LHCN-M2 (cell line): ENCODE measurements at places on chromosomes 2 and 18. TPM values are rescaled to one million over a fixed set of nuclear protein-coding genes. Genes with fewer than 3 reads are reported as not detected.

GRCh38 chr2:55159037-55159651, 72.9 kb downstream of the CLHC1 start:
- peak; percentile 98 for DNase-seq

DNA sequence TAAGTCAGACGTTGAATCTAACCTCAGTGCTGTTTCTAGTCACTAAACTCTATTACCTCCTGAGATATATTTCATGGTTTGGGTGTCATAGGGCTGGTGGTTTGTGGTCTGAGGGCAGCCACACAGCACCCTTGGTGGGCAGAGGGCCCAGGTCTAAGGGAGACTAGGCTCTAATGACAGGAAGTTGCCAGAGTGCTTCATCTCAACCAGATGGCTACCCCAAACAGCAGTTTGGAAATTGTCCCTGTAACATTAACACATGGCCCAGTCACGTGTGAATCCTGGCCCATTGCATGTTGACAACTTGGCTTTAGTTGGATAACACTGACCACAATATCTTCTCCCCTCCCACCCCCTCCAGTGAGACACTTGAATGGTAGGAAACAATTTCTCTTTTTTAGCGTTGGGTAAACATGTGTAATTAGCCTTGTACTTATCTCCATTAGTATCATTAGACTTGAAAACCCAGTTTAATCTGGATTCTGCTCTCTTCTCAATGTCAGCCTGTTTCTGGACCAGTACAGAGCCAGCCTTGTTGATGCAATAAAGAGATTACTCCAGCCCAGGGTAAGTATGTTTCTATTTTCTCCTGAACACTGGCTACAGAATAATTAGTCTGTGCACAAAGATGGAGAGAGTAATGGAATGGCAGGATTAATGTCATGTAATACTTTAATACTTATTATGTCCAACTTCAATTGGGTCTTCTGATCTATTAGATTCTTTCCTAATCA, 187.8 kb upstream of the SIX3 start:
- peak; percentile 94 for DNase-seq

DNA sequence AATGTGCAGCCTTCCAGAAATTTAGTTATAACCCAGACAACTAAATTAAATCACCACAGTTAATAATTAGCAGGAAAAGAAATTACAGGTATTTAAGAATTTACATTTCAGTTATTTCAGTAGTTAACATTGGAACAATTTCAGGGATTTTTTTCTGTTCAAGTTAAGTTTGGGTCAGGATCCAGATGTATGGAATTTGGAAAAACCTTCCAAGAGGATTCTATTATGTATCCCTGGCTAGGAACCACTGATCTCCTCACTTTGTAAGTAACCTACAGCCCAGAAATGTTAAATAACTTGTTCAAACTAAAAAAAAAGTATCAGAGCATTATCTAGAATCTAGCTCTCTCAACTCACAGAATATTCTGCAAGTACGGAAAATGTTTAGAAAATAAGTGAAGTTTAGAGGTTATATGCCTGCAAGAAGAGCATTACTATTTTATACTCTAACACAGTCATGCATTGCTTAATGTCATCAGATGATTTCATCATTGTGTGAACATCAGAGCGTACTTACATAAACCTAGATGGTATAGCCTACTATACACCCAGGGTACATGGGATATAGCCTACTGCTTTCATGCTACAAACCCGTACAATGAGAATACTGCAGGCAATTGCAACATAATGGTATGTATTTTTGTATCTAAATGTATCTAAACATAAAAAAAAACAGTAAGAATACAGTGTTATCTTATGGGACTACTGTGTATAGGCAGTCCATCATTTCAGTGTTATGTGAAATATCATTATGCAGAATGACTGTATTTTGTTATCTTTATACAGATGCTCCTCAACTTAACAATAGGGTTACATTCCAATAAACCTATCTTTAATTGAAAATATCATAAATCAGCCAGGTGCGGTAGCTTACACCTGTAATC, 6.1 kb downstream of the NCKAP1 start:
- DNase-seq, result no peak

DNA sequence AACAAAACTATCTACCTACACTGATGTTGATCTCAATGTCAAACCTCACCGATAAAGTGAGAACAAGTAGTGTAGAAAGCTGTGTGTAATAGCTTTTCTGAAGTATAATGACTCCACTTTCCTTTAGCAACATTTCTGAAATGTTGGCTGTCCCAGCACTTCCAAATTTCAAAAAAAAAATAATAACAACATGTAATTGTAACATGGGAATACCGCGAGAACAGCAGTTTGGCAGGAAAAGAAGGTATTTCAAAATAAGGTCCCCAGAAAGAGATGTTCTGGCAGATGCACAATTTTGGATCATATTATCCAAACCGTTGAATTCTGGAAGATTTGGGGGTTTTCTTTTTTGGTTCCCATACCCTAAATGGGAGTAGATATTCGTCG, 352.0 kb downstream of the ARHGAP15 start:
- DNase-seq, result no peak

DNA sequence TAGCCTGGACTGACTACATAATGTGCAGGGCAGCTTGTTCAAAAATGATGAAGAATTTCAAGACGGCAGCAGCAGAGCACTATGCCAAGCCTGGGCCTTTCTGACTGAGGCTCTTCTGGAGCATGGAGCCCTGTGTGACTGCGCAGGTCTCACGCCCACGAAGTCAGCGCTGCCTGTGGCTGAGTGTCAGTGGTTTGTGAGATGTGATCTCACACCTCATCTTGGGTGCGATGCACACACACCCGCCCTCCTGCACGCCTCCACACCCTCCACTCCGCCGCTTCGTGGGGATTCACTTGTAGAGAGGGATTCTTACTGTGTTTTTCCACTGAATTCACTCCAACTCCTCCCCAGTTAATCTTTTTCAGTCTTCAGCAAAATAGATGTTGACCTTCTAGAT, 103.9 kb downstream of the VIT start:
- no peak for DNase-seq

GRCh38 chr2:120204417-120204816, 18.8 kb downstream of the TMEM185B start:
- no peak for DNase-seq

DNA sequence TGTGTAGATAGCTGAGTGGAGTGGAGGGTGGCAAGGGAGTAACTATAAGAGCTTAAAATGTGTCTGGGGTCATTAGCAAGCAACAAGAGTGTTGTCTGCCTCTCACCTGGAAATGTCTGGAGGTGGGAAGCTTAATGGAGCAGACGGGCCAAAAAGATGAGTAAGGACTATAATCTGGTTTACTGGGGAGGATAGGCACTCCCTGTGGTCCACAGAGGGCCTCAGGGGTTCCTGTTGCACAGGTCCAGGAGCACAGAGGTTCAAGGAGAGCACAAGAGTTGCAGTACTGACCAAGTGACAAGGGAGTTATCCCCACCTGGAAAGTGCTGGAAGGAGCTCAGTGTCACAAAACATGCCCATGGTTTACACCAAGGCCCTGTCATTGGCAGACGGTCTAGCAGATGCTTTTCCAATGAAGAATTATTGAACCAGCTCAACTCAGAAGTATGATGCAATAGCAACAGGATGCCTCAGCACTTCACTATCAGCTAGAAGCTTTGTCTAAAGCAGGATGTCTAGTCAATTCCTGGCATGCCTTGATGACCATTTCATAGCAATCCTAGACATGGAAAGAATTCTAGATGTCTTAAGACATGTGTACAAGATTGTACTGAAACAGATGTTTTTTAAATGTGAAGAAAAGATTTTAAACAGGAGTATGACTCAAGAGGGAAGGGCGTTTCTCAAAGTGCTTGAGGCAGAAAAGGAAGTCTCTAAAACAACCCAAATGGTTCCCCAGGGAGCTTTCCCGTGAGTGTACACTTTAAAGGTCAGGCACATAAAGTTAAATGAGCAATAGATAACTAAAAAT, 62.9 kb upstream of the SERPINE2 start:
- peak; percentile 95 for DNase-seq

DNA sequence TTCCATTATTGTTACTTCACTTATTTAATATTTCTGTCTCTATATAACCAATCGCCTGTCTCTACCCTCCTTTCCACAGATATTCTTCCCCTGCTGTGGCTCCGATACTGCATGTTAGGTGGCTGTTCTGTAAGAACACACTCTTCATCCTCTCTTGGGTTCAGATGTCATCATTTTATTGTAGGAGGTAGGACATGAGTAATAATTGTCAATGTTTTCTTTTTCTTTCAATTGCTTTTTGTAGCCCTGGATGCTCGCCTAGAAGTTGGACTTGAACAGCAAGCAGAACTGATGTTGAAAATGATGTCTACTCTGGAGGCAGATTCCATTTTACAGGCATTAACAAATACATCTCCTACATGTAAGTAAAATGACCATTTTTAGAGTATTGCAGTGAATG, 128.6 kb downstream of the BIRC6 start:
- DNase-seq, result no peak

GRCh38 chr2:111194835-111195621, 74.3 kb downstream of the BCL2L11 start:
- peak; percentile 41 for DNase-seq

GRCh38 chr2:196230061-196230854, 58.9 kb upstream of the STK17B start:
- DNase-seq, result no peak

- DNase-seq, result no peak
Measured at GRCh38 chr2:65357959-65358294, 74.5 kb downstream of the SPRED2 start.

- DNase-seq, result peak; percentile 93
Measured at GRCh38 chr2:180040146-180040925, 33.2 kb upstream of the CWC22 start.

RAB6C gene
- total RNA-seq, result not detected in 2 replicates

CPO gene
- not detected in 2 replicates for total RNA-seq
